GM23338 (cell line): ENCODE measurements at places on chromosomes 7 and 10. TPM values are rescaled to one million over a fixed set of nuclear protein-coding genes. Genes with fewer than 3 reads are reported as not detected.

The SLC26A3 gene
- polyA plus RNA-seq: not detected in 2 replicates

The RBM28 gene
- 83.8 and 87.5 TPM in 2 replicates for polyA plus RNA-seq

The TYW1B gene
- 5.6 and 6.2 TPM in 2 replicates for polyA plus RNA-seq

The ACSL5 gene
- polyA plus RNA-seq: 0.09 TPM in 1 of 2 replicates, not detected in the other

The SP4 gene
- 10.7 and 11.9 TPM in 2 replicates for polyA plus RNA-seq

The NKX2-3 gene
- polyA plus RNA-seq: not detected in 2 replicates

The ACTR3C gene
- 1.8 and 3.5 TPM in 2 replicates for polyA plus RNA-seq

The CBX3 gene
- polyA plus RNA-seq: 226 and 236 TPM in 2 replicates

The AFAP1L2 gene
- 2.3 TPM in 2 replicates for polyA plus RNA-seq

The PDE1C gene
- not detected in 2 replicates for polyA plus RNA-seq

The ZNF800 gene
- 7.1 and 8.3 TPM in 2 replicates for polyA plus RNA-seq

The SEC61G gene
- polyA plus RNA-seq: 483 and 497 TPM in 2 replicates

DNA sequence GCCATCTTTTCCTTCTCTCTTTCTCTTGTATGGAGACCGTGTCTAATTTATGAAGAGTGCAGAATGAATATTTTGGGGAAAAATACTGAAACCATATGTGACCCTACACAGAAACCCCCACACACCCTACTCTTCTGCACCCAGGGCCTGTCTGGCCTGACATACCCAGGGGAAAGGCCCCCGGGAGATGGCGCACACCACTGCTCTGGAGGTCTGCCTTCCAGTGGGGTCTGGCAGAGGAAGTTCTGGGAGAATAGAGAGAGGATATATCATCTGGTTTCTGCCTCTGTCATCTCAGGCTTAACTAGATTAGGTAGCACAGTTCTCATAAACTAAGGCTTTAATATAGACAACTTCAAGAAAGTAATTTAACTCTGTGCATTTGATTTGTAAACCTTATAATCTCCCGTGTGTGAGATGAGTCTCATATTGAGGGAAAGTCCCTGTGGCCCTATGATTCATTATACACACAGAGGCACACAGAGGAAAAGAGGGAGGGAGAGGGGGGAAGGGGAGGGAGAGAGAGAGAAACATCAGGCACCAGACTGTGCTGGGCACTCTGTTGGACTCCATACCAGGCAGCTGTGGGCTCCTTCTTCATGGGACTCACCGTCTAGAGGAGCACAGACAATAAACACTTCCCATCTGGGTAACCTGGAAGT is 123.3 kb downstream of the AOAH start:
- DNase-seq: no peak

GRCh38 chr10:52890281-52890680 is 117.7 kb upstream of the MBL2 start:
- DNase-seq: no peak

- DNase-seq: no peak
Observed at GRCh38 chr7:159040146-159040545, 104.5 kb downstream of the VIPR2 start.

DNA sequence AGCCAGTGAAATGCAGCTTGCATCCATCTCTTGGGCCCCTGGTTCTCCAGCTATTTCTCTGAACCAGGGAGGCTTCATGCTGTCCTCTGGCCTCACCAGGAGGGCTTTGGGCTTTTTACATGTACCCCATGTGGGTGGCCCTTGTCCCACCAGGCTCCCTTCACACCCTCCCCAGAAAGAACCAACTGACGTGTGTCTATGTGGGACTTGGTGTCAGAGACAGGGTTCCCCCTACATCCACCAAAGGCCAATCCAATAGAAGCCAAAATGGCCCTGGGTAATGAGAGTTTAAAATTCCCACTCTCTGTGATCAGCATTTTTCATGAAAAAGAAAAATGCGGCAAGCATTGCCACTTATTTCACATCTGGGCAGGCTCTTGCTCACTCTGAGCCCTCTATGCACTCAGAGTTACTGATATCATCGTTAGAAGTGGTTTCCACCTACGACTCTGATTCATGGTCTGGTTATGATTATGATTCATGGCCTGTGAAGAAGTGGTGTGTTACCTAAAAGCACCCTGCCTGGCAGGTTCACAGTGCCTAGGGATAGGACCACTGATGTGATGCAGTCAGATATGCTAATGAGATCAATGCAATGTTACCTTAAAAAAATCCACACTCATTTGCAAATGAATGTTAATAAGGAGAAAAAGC is 133.5 kb downstream of the BUB3 start:
- DNase-seq: no peak

- no peak for DNase-seq
Observed at GRCh38 chr10:121327727-121328126, 270.5 kb downstream of the FGFR2 start.

DNA sequence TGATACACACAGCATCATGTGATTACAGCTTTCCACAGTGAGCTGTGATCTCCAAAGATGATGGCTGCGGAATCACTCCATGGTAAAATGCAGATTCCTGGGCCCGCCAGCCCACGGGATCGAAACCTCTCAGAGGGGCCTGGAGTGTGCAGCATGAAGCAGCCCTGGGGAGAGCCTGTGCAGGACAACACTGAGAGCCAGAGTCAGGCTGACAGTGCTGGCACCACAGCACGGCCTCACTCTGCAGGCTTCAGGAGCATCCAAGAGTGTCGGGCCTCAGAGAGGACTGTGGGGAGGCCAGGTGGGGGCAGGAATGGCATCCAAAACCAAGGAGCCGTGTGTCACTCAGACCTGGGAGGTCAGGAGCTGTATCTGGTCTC is 533.4 kb downstream of the TCERG1L start:
- no peak for DNase-seq

DNA sequence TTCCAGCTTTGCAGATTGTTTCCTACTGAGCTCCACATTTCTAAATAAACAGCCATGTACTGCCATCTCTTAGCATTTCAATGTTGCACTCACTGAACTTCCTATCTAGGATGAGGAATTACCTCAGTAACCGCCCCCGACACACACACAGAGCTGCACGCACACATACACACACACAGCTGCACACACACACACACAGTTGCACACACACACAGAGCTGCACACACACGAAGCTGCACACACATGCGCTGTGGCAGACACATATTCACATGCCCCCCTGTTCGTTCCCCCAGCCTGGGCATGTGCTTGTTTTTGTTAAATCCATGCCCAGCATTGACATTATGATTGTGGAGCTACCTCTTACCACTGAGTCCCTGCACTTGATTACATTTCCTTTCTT is 39.6 kb upstream of the CNPY1 start:
- DNase-seq: no peak

GRCh38 chr10:31207636-31208035 is 111.4 kb upstream of the ZEB1 start:
- no peak for DNase-seq

DNA sequence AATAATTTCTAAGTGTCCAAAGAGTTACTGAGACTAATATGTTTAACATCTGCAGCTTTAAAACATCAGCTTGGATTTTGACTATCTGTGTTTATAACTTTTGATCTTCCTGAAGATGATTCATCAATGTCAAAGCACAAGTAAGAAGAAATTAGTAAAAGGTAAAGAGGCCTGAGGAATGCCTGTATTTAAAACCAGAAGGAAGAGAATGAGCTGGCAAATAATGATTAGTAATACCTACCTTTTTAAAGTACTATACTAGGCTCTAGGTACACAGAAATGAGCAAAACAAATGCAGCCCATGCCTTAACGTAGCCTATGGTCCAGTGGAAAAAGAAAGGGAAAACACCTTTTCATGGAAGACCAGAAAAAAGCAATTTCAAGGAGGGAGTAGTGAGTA is 158.0 kb downstream of the KCND2 start:
- DNase-seq: no peak

DNA sequence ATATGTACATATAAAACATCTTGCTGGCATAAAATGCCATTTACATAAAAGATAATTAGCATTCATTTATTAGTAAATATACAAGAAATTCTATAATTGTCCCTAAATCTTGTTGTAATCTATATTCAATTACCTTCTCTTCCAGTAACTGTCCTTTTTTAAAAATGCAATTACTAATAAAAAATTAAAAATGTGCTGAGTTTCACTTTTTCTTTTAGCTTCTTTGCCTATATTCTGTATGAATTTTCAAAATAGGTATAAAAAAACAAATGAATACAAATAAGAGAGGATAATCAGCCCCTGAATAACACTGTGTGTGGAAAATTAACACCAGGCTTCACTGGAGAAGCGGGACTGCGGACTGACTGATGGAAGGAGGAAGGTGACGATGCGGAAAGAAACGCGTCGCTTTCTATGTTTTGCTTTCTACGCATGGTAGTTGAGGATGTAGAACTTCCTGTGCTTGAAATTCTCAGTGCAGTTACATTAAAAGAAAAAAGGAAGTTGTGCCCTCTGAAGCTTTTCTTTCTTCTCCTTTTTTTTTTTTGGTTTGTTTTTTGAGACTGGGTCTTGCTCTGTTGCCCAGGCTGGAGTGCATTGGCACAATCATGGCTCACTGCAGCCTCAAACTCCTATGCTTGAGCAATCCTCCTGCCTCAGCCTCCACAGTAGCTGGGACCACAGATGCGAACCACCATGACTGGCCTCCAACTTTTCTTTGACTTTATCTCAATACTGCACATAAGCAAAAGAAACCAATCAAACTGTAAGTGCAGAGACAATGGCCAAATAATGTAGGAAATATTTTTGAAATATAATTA is 7.4 kb upstream of the ZMYND11 start:
- DNase-seq: no peak

DNA sequence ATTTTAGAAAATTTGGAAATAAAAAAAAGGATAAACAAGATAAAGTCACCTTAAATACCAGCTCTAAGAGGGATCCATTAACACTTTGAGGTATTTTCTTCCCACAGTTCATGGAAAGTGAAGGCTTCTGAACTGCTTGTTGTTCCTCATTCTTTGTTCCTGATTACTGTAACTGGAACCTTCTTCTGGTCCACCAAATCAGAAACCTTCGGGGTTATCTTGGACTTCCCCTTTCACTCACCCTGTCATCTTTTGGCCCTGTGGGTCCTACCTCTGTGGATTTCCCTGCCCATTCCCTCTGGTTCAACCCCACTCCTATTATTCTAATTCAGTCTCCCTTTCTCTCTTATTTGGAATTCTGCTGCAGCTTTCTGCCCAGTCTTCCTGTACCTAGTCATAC is 116.5 kb upstream of the PRPS1L1 start:
- DNase-seq: no peak

DNA sequence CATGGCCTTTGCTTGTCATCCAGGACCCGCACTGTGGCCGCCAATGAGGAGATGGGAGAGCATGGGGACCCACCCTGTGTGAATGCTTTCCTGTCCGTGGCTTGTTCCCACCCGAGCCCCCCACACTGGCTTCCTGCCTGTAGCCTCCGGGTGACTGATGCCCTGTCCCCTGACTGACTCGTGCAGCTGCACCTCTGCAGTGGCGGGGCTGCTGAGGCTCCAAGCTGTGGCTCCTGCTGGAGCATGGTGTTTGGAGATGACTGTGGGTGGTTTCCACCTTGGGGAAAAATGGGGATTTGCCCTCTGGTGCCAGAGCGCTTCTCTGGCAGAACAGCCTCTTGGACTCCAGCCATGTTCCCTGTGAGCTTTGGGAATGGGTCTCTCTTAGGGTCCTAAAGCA is 2.1 kb downstream of the CAMK1D start:
- DNase-seq: no peak

DNA sequence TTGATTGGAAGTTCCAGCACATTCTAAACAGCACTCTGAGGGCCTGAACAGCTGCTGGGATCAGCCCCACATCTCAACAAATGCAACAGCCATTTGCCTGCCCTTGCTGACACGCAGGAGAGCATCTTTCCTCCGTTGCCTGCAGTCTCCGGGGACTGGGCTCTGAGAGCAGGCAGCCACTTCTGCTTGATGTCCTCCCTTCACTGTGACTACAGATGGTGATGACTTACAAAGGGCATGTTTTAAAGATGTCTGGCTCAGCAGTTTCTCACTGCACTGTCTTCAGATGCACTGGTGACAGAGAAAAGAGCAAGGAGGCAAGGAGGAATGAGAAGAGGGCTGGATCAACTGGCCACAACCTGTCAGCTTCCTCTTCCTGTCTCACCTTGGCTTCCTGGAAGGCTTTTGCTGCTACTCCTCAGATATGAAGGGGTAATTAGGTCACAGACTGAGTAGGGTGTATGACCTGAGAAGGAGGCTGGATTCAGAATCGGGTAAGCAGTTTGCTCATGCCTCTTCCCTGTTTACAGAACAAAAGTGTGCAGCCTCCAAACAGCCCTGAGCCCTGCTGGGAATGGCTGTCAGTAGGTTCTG is 143.5 kb upstream of the GHITM start:
- no peak for DNase-seq

- DNase-seq: no peak
Observed at GRCh38 chr10:46225597-46225996, 61.2 kb upstream of the ANTXRL start.

GRCh38 chr10:115084277-115084850 is 8.8 kb upstream of the ATRNL1 start:
- DNase-seq: no peak

DNA sequence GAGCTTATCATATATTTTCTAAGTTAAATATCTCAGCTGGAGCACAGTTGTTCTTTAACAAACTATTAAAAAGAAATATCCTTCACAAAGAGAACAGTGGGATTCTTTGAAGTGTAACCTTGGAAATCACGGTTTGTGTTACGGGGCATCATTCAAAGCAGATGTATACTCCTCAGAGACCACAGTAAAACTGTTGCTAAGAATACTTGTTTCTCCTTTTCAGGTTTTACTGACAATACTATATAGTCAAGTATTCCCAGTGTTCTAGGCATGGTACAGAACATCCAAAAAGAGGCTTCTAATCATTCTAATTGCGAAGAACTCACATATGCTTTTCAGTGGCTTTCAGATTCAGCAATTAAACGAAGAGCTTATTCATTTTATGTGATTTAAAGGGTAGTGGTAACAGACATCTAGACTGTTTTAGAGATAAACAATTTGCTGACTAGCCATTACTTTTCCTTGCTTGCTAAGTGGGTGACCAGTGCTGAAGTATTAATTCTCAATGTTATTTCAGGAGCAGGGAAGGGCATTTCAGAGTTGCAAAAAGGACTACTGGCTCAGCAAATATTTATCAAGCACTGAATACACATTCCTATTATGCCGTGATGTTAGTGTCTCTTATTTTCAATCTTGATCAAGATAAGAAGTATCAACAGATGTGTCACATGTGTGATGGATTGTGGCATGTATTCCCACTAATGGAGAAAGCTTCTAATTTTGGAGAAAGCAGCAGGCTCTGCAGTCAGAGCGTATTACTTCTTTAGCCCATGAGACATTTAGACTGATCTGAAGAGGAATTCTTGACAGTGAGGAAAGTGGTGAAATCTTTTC is 236.8 kb downstream of the RNLS start:
- peak; percentile 19 for DNase-seq

GRCh38 chr7:371779-372545 is 82.0 kb downstream of the FOXL3 start:
- DNase-seq: no peak

- peak; percentile 95 for DNase-seq
Observed at GRCh38 chr10:84256510-84257342, 11.9 kb downstream of the RGR start.
